ENCODE measurements at places on chromosomes 12 and 14.

DNA sequence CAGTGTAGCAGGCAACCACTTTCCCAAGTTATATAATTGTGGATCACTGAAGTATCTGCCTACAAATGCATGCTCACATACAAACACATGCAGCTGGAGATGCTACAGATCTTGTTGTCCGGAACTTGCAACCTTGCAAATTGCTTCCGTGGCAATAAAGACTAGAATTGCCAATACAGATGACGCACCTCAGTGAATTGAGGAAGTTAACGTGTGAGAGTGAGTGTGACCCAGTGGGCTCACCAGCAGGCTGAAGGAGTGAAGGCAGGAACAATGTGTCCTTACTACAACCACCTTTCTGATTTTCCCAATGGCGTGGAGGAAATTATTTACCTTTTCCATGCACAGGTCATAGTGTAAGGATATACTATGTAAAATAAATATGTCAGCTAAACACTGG, 89.4 kb upstream of the GRIP1 start:
- DNase-seq = peak; percentile 5

DNA sequence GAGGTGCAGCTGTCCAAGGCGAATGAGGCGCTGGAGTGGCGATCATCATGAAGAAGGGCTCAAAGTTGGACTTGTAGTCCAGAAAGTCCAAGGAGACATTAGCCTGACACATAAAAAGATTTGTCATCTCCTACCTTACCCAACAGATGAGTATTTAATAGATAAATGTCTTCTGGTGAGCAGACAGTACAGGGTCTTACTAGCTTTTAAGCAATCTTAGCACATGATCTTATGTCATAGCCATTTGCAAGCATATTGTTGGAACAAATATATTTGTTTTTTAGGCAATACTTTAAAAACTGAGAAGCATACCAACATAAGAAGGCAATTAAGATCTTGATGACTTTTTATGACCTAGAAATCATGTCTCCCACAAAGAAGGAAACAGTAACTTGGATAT, 16.0 kb downstream of the GNS start:
- no peak for DNase-seq

- DNase-seq = no peak
Observed at GRCh38 chr12:69345742-69346141, 2.4 kb upstream of the LYZ start.

DNA sequence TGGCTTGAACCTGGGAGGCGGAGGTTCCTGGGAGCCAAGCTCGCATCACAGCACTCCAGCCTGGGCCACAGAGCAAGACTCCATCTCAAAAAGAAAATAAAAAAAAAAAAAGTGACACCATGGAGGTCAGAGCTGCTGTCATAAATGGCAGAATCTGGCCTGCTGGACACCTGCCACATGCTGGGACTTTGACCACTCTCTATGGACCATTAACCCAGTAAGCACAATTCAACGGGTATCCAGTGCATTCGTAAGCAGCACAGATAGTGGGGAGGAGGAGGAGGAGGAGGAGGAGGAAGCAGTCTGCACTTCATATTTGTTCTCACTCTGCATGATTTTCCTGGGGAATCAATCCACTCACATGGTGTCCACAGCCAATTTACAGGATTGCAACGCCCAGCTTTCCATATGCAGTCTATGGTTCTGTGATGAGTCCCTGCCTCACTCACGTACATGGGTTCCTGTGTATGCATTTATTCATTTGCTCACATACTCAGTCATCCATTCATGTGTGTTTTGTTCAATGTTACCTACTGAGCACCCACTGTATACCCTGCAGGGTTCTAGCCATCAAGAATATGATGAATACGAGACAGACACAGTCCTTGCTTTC, 326.8 kb downstream of the GLT1D1 start:
- DNase-seq = no peak

- DNase-seq = no peak
Observed at GRCh38 chr14:53979747-53980642, 23.4 kb upstream of the BMP4 start.

All from germinal center (tissue), 1 donor.